Vagina (tissue), 2 donors: ENCODE measurements at places on chromosomes 2 and 18. TPM values are rescaled to one million over a fixed set of nuclear protein-coding genes. Genes with fewer than 3 reads are reported as not detected.

C18orf54 gene
- total RNA-seq, result 1.7 TPM

GRCh38 chr2:224410946-224411561 lies 9.1 kb upstream of the FAM124B start:
- DNase-seq, result no peak

- DNase-seq, result no peak
These were observed 265.3 kb downstream of the TWIST2 start for GRCh38 chr2:239113171-239113570.

ASPRV1 gene
- 0.49 TPM for total RNA-seq

DNA sequence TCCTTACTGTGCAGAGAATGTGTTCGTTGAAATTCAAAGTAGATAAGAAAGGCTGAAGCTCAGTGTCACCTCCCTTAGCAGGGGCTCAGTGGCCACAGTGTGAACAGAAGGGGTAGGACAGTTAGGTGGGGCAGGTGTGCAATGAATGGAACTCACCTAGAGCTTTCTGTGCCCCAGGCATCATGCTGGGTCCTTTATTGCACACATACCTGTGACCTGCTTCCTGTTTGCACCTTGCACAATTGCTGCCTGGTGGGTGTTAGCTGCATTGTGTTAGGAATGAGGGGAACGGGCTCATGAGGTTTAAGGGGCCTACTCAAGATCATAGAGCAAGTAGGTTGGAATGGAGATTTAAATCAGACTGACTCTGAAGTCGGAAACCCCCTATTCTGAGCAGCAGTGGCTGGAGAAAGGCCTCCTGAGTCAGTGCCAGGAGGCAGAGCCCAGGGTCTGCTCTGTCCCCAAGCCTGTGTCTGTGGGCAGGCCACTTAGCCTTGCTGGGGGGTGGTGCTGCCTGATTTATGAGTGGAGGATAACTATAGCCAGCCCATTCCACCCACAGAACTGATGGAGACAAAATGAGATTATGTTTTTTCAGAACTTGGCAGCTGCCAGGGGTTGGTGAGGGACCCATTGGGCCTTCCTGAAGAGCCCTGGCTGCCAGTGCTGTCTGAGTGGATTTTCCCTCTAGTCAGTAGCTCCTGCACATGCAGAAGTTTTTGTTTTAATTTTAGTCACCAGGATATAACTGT lies 76.2 kb downstream of the NPAS2 start:
- DNase-seq, result no peak

GRCh38 chr2:10426726-10427617 lies 21.2 kb downstream of the ODC1 start:
- DNase-seq, result no peak

DNA sequence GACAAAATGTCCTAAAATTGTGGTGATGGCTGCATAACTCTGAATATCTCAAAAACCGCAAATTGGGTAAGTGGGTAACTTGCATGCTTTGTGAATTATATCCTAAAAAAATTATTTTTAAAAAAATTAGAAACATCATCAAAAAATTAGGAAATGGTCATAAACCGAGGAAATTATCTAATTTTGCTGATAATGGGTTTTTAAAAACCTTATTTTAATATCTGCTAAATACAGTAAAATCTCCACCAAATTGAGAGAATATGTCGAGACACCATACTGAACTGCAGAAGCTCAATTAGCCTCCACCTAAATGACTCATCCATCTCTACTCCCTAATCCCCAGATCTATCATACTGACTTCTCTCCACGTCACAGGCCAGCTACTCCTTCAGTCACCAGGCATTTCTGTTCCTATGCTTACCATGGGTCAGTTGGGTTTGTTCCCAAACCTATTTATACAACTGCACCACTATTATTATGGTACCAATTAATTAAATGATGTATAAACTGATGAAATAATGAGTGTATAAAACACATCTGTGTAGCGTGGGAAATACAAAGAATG lies 36.1 kb downstream of the SPIRE1 start:
- DNase-seq, result no peak

DNA sequence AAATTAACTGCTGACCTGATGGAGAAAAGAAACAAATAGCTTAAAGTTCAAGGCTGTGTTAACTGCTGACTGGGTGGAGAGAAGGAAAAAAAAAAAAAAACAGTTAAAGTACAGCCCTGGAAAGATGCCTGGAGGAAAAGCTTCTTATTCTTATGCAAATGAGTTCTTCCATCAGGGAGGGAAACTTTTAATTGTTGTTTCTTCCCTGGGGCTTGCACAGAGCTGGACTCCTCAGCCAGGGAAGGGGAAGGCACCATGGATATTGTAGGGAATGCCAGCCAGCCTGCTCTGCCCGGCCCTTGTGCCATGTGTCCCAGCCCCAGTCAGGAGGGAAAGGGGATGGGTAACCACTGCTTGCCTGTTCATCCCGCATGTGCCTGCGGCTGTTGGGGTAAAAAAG lies 833.1 kb upstream of the CRIM1 start:
- no peak for DNase-seq

SPR gene
- total RNA-seq, result 45.7 TPM

DNA sequence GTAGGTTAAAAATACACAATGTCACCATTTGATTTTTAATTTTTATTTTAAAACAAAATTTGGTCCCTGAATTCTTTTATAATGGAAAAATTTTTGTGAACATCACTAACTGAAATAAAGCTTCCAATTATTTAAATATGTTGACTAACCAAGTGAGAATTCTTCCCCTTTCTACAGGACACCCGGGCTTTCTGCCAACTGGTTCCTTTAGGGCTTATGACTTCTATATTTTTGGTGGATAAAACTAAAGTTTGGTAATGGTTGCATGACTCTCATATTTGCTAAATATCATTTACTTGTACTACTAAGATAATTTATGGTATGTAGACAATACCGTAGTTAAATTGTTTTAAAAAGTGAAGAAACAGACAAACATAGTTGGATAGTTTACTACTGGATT lies 291.0 kb upstream of the DOK6 start:
- DNase-seq, result no peak

HNMT gene
- 18.9 TPM for total RNA-seq

DNA sequence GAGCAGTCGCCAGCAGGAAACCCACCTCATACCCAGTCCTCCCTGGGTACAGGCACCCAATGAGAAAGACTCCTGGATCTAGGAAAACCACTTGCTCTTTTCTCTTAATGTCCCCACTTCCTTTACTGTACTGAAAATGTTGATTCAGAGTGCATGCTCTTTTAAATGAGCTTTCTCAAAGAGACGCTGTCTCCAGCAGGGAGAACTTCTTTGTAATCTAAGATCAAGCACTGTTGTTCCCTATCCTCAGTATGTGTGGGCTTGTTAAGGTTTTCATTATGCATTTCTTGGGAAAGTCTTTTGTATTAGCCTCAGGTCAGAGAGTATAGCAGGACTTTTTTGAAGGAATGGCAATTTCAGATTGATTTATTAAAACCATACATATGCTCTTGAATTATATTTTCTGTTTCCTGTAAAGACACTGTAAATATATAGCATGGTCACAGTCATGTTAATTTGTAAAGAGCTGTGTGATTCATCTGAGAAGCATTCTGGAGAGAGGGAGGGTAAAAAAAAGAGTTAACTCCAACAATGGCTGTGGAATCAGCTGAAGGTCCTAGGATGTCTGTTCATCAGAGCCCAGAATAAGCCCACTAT lies 178.1 kb downstream of the MGAT5 start:
- DNase-seq, result no peak

- DNase-seq, result no peak
These were observed 191.5 kb downstream of the MCFD2 start for GRCh38 chr2:46724107-46724506.

GRCh38 chr2:6806604-6807003 lies 59.1 kb downstream of the CMPK2 start:
- no peak for DNase-seq

GRCh38 chr2:71631411-71631931 lies 178.1 kb downstream of the DYSF start:
- no peak for DNase-seq

DNA sequence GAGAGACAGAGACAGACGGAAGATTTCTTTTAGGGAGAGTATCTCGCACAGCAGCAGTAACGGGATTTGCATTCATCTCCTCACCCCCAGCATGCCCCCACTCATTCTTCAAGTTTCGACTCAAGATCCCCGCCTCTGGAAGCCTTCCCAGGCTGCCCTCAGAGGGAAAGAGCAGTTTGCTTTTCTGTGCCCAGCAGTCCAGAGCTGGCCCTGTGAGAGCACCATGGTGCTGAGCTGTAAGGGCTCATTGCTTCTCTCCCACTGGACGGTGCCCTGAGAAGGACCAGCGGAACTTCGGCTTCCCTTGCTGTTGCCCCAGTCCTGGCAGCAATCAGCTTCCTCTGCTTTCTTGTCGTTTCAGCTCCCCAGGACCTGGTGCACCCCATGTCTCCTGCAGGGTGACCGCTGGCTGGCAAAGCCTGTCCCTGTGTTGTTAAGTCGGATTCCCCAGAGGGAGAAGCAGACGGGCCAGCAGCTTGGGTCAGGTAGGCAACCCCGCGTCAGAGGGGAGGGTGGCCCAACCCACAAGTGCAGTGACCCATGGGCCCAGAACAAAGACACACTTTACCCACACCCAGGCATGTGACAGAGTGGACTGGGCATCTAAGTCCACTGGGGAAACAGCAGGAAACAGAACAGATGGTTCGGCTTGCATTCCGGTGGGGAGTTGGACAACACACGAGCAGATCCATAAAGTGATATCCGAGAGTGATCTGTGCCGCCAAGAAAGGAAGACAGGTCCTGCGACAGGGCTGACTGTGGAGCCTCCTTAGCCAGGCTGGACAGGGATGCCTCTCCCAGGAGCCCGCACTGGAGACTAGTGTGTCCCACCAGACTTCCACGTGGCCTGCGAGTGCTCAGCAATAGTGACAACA lies 36.6 kb downstream of the TMEM177 start:
- DNase-seq, result no peak

DNA sequence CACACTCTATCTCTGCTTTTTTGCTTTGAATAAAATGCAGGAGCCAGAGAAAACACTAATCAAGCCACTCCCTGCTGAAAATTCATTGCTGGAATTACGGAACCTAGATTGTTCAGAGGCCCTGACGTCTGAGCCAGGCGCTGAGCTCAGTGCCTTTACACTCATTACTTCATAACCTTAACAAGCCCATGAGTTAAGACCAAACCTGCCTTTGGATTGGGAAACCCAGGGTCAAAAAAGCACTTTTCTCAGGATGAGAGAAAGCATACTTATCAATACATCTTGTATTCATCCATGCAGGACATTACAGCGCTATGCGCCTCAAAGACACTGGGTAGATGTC lies 762 bp downstream of the INO80C start:
- no peak for DNase-seq

IL36B gene
- not detected for total RNA-seq

ACTG2 gene
- total RNA-seq, result 413 TPM

NEU2 gene
- total RNA-seq, result not detected

CNRIP1 gene
- total RNA-seq, result 43.2 TPM

MDH1B gene
- total RNA-seq, result 0.49 TPM

DNA sequence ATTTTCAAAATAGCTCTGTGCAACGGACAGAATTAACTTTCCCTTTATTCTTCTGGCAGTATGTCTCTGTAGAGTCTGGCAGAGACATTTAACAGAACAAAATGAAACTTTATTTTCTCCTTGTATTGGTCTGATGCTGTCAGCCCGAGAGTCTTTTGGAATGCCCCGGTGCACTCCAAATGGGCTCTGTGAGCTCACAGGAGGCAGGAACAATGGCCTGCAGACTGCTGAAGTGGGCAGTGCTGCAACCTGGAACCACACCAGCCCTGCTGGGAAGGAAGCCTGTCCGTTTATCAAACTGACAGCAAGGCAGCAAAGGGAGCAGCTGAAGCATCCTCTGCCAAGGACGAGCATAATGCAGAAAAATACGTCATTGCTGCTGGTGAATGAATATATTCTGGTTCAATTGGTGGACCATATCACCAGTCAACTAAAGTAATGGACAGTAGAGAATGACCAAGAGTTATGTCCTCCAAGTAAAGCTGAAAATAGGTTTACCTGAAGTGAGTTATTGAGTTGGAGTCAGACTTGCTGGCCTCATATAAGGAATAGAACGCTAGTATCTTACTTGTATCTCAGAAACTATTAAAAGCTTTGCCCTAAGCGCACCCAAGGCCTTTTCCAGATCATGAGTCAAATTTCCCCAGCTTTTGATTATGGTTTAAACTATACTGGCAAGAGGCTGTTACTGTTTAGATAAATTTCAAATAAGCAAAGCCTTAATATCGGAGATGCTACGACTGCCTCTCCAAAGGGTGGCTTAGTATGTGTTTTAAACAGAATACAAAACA lies 207.6 kb upstream of the TANK start:
- DNase-seq, result no peak

DNA sequence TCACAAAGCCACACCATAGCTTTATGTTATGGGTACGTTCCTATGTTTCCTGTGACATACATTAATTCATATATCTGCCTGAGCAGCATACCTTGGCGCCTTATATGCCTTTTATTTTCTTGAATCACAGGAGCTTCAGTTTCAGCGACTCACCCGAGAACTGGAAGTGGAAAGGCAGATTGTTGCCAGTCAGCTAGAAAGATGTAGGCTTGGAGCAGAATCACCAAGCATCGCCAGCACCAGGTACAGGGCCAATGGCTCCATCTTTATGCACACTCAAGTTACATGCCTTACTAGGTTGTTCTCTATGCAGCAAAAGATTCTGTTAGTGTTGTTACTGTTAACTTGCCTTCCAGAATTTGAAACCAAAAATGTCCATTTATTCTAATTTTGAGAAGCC lies 120.4 kb downstream of the PKP4 start:
- DNase-seq, result no peak

ALK gene
- total RNA-seq, result 0.74 TPM

DNA sequence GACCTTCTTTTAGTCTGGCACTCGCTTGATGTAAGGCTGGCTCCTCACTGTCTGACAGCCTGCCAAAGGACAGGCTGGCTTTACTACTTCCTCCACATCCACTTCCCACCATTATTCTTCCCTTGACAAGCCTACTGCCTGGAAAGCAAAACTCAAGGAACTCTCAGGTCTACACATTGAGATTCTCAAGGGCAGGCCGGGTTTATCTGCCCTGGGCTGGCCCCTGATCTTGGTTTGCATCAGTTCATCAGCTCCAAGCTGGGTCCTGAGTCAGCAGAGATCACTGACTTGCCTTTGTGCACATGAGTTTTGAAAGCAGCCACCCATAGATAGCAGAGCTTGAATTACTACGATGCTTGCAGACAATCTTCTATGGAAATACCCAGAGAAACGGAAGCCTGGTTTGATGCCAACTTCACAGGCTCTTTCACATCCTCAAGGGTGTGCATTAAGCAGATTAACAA lies 53.9 kb downstream of the KCTD18 start:
- DNase-seq, result no peak

DNA sequence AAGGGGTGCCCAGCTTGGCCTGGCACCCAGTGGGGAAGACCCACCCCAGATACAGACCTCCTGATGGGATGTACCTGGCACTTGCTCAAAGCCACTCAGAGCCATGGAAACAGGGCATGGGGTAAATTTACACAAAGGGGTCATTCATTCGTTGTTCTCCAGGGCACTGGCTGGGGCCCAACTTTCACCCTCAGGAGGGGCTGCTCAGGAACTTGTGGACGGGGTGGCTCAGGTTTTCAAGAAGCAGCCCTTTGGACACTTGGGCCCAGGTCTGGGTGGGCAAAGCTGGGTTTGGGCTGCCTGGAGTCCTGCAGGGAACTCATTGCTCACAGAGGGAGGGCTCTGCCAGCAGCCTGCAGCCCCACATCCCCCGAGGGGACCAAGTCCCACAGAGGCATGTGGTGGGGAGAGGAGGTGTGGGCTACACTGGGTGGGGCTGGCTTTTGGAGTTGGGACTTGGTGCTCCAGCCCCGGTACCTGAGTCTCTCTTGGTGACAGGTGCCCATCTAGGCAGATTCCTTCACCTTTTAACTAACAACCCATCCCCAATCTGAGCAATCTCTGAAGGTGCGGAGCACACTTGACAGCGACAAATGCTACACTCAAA lies 172.3 kb downstream of the CELF4 start:
- DNase-seq, result no peak

- no peak for DNase-seq
These were observed 250.7 kb upstream of the SALL3 start for GRCh38 chr18:78728784-78729467.
